ENCODE measurements at places on chromosomes 16 and 17.
A peak's percentile ranks its signal among the peaks of the same experiment; 100 is the strongest.

- no peak for DNase-seq
Measured at GRCh38 chr17:21200590-21201297, 13.2 kb downstream of the TMEM11 start.

DNA sequence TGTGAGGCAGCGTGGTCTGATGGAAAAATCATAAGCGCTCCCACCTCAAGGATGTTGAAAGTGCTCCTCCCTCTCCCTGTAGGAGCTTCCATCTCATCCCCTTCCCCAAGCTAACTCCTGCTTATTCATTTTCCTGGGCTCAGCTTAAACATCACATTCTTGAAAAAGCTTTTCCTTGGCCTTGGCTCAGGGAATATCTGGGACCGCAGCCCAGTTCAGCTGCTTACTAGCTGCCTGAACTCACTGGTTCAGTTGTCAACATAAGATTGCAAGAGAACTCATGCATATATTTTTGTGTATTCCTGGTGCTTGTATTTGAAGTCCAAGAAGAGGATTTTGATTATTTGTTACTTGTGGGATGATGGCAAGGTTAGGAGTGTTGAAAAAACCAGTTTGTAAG, 91.5 kb downstream of the UTP18 start:
- DNase-seq, result peak; percentile 38

DNA sequence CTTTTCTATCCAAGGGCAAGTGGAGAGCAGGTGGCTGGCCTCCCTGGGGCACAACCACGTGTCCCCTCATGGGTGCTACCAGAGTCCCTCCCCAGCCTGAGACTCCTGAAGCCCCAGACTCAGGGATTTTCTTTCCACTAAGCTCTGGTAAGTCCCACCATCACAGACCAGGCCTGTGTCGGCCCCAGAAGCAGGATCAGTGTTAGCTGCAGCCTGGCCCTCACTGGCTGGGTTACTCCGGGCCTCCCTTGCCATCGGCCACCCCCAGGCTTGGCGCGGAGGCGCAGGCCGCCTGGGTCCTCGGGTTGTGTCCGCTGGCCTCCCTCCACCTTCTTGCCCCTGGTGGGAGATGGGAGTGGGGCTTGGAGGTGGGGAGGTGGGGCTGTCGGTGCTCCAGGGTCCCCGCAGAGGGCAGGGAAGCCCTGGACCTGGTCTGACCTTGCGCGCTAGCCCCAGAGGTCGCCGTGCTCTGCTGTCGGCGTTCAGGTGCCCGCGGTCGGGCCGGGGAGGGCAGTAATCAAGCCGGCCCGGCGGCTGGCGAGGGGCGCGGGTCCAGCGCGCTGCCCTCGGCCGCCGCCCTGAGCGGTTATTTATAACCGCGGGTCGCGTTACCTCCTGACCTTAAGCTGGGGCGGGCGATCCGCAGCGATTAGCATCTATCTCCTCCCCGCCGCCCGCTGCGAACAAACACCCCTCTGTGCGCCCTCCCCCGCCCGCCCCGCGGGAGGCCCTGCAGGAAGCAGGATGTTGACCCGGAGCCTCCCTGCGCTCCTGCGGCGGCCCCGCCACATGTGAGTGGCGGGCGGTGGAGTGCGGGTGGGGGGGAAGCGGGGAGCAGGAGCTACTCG, 78.1 kb upstream of the TOB1 start:
- peak; percentile 89 for DNase-seq

GRCh38 chr17:32596628-32597027, 109.8 kb downstream of the CDK5R1 start:
- no peak for DNase-seq

DNA sequence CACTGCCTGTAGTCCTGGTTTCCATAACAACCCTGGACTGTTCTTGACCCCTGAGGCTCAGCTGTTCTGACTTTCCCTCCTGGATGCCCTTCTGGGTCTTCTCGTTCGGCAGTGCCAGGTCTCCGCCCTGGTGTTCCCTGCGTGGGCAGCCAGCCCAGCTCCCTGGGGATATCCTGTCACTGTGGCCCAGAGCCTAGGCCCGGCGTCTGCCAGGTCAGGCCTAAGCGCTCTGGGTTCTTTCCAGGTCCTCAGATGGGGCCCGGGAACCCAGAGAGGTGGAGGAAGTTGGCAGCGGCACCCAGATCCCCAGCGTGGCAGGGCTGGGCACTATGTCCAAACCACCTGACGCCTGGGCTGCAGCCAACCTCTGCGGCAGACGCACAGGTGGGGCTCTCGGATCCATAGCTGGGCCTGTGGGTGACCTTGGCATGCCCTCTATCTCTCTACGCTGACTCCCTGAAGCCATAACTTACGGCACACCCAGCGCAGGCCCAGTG, 12.5 kb upstream of the ATP2A3 start:
- peak; percentile 94 for DNase-seq

GRCh38 chr17:34885076-34885475, 76.2 kb downstream of the CCT6B start:
- no peak for DNase-seq

- DNase-seq, result peak; percentile 64
Measured at GRCh38 chr17:2090804-2091534, 36.1 kb downstream of the HIC1 start.

DNA sequence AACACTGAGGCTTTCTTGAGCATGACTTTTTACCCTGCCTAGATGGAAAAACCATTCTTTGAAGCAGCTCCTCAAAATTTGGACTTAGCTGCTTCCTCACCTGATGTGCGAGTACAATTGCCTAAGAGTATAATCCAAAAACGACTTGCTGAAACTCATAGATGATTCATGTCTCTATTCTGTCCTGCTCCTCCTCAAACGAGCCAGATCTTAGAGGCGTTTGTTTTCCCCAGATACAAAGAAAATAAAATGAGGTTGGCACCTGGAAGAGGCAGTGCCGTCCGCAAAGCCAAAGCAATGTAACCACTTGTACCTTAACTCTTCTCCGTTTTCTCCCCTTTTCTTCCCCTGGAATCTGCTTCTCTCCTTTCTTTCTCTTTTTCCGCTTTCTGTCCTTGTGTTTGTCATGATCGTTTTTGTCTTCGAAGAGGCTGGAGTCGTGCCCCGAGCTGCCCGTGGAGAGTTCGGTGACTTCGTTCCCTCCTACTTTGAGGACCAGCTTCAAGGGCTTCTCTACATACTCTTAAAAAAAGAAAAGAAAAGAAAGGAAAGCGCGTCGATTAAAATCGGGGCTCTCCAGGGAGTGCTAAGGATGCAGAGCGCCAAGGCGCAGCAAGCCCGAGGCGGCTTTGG, 895 bp downstream of the BRD7 start:
- DNase-seq, result no peak

DNA sequence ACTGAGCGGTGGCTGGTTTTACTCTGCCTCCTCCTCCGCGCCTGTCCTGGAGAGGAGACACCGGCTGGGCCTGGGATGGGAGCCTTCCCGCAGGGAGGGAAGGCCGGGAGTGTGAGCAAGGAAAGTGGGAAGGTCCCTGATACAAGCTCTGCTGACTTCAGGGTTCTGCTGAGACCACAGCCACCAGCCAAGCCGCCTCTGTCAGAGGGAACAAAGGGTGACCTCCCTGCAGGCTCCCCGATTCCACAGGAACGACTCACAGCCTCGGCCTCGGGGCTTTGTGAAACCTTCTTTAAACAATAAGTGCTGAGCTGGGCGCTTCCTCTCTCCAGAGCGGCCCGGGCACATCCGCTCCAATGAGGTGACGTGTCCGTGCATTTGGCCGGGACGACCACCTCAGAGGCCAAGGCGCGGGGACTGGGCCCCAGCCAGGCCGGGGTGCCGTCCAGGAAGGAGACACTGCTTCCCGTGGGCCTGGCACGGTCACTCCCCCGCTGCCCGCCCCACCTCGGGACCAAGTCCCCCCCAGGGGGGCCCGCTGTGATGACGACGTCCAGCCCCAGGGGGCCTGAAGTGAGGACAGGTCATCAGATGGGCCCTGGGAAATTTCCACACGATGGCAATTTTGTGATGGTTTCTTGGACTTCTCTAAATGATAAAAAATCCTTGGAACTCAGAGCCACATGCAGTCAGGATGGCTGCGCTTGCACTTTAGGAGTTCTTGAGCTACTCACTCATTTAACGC, 11.8 kb upstream of the CIBAR2 start:
- peak; percentile 76 for DNase-seq

- peak; percentile 6 for DNase-seq
Measured at GRCh38 chr16:27445502-27446175, 43.7 kb downstream of the IL21R start.

DNA sequence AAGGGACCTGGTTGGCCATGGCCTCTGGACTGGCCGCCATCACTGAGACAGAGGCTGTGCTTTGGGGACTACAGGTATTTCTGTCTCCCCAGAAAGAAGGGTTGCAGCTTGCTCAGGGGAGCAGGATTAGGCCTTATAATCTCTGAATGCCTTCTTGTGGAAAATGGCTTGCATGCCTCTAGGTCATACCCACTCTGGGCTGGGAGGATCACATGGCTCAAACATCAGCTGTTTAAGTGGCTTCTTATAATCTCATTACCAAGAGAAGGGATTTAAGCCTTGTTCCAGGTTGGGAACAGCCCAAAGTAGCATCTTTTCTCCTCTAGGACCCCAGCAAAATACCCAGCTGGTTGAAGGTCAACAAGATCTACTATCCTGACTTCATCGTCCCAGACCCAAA, 19.1 kb downstream of the LIG3 start:
- no peak for DNase-seq

- no peak for DNase-seq
Measured at GRCh38 chr17:42034059-42034458, 14.2 kb downstream of the NKIRAS2 start.

DNA sequence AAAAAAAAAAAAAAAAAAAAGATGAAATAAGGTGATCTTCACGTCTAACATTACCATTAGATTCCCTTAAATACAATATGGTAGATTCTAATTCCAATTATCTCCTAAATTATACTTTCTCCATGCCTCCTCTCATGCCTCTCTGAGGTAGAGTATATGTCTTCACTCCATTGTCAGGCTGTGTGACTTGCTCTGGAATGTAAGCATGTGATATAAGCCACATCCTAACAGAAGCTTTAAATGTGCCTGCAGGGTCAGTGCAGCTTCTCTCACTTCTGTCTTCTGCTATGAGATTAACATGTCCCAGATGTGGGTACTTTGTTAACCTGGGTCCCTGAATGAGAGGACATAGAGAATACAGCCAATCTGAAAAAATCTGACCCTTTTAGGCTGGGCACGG, 32.6 kb downstream of the MED13 start:
- no peak for DNase-seq

DNA sequence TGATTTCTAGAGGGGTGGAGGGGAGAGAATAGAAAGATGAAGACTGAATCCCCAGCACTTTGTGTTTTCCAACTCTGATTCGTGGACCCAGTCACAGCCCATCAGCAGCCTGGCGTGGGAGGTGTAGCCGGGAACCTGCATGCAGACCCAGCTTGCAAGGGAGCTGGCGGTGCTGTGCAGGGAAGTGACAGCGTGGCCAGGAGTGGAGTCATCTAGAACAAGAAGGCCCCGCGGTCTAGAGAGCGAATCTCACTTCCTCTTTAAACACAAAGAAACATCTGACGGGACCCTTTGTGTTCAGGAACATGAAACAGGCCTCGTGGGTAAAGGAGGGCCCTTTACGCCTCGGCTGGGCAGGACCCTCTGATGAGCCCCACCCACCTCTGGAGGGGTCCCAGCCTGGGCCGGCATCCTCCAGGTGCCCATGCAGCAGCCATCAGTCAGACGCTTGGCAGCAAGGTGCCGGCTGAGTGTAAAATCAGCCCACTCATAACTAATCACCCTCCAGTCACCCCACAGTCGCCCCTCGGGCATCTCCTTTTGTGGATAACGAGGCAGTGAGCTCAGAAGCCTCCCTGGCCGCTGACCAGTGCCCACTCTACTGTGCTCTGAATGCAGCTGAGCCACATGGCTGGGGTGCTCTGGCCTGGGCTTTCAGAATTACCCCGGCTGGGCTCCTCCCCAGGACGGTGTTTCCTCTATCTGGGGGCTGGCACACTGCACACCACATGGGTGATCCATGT, 4.4 kb downstream of the SNAI3 start:
- DNase-seq, result peak; percentile 69

DNA sequence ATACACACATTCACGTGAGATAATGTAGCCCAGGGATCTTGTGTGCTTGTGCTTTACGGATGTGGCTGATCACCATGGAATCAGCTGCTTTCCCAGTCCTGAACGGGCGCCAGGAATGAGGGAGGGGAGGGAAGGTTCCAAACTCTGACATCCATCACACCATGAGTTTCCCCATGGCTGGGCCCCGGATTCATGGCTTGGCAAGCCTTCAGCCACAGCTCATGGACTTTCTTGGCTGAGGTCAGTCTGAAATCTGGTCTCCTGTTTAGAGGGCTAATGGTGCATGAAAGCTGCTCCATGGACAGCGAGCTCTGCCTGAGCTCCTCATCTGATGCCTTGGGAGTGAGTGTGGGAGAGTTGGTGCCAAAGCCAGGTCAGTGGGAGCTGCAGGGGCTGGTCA, 767.6 kb upstream of the EEF2KMT start:
- DNase-seq, result no peak

GRCh38 chr17:9021992-9022572, 772 bp downstream of the NTN1 start:
- DNase-seq, result peak; percentile 69

- DNase-seq, result no peak
Measured at GRCh38 chr17:80190716-80191115, 20.9 kb downstream of the CARD14 start.

DNA sequence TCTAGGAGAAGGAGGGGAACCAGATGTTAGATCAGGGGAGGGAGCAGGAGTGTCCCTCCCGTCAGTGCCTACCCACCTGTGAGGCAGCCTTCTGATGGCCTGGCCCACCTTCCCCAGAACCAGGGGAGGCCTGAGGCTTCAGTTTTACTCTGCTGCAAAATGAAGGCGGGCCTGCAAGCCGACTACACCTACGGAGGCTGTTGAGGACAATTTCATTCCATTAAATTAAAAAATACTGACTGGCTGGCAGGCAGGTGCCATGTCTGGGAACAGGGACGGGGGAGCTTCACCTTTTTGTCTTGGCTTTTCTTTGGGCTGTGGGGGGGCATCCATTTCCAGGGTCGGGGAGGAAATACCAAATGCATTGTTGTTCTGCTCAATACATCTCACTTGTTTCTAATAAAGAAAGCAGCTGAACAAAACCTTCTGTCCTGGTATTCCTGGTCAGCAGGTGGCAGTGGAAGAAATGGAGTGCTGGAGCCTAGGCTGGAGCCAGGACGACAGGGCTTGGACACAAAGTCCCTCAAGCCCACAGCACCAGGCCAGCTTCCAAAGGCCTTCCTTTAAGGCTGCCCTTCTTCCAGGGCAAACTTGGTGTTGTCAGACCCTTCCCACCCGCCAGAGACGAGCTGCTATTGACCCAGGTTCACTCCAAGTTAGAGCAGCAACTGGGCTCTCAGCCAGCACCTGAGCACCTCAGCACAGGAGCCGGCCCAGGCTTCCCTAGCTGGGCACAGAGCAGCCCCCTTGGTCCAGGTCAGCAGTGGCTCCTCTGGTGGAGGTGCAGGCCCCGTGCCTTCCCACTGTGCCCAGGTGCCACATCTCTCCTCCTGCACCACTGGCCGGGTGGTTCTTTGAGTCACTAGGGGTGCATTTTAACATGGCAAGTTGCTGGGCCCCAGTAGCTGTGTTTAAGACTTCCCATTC, 23.5 kb downstream of the PLCD3 start:
- peak; percentile 66 for DNase-seq

All from left ventricle myocardium superior (tissue), 1 donor.